D721Med (cell line): ENCODE measurements at places on chromosomes 11 and 22.

DNA sequence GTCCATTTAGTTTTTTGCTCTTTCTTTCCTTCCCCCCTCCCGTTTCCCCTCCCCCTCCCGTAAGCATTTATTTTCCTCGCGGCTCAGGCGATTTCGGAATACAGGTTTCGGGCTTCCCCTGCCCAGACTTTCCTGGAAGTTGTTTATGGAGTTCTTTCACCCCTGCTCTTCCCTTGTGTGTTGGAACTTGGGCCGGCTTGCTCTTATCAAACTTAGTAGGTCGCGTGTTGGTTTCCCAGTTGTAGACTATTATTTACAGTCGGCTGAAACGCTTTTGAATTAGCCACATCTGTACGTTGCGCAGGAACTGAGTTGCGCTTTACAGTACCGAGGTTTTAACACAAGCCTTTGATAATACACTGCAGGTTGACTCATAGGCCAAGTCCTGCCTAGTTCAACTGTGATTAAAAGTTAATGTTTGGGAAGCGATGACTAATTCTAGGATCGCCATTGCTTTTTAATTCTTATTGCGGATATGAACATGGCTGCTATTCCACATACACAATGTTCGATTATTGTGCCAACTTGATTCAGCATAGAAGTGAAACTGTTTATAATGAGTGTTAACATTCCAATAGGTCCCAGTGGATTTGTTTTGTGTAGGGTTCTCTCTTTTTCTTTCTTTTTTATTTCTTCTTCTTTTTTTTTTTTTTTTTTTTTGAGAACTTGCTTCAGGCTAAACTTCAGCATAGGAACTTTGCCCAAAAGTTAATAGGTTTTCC, 1.7 kb downstream of the YAP1 start:
- DNase-seq, result no peak

GRCh38 chr11:37946155-37946766, 1348.2 kb upstream of the RAG2 start:
- DNase-seq, result no peak

GRCh38 chr11:83826078-83826477, 539.9 kb upstream of the CCDC90B start:
- DNase-seq, result no peak

GRCh38 chr11:101523634-101524260, 60.1 kb downstream of the TRPC6 start:
- DNase-seq, result no peak

GRCh38 chr22:39820256-39820655, 73.3 kb downstream of the ENTHD1 start:
- no peak for DNase-seq

DNA sequence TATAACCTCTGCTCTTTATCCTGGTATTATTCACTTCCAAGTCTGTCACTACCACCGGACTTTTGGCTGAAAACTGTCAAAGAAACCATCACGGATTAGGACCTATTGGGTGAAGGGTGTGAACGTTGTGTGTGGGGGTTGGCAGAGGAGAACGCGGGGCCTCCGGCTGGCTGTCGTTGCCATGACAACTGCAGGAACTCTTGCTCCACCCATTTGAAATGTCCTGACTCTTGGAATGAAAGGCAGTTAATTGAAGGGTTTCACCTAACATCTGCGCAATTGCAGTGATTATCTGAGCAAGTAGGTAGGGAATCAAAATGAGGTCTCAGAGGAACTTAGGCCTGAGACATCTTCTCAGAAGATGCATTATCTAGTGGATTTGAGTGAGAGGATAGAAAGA, 60.9 kb upstream of the CLMP start:
- no peak for DNase-seq

GRCh38 chr11:124277804-124278203, 21.6 kb downstream of the OR8G5 start:
- no peak for DNase-seq

GRCh38 chr11:132559331-132560036, 972.8 kb downstream of the OPCML start:
- DNase-seq, result no peak

DNA sequence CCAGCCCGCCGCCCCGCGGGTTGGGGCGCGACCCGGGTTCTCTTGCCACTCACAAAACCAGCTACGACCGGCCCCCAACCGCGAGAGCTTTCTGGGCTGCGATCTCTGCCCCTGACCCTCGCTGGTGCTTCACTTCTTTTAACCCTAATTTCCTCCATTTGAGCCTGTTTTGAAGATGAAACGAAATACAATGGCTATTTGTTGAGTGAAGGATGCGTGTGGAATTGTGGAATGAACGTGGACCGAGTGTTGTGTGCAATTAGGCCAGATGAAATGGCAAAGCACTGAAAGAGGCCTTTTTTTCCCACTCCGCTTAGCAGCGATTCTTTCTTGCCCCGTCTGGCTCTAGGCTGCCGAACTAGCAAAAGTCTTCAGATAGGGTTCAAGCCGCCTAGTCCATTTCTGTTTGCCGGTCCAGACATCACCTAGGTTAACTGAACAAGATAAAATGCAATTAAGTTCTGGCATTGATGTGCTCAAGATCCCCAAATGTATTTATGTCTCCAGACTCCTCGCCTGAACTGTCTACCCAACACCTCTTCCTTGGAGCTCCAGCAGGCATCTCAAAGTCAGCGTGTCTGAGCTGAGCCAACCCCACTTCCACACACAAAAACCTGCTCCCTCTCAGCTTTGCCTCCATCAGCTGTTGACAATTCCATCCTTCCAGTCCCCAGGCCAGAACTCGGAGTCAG, 471 bp upstream of the TMEM184B start:
- no peak for DNase-seq

DNA sequence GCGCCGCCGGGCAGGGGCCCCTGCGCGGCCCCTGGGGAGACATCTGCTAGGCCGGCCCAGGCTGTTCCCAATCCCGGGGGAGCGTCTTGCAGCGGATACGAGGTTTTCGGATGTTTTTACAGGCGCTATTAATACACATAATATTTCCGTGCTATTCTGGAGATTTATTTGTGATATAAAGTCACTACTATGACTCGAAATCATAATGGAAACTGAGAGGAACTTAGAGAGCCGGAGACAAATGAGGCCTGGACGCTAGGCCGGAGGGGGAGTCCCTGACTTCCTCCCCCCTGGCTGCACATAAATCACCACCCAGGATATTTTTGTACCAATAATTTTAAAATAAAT, 91.7 kb upstream of the ANO1 start:
- no peak for DNase-seq

- no peak for DNase-seq
Measured at GRCh38 chr22:43129426-43130425, 13.5 kb downstream of the MCAT start.

DNA sequence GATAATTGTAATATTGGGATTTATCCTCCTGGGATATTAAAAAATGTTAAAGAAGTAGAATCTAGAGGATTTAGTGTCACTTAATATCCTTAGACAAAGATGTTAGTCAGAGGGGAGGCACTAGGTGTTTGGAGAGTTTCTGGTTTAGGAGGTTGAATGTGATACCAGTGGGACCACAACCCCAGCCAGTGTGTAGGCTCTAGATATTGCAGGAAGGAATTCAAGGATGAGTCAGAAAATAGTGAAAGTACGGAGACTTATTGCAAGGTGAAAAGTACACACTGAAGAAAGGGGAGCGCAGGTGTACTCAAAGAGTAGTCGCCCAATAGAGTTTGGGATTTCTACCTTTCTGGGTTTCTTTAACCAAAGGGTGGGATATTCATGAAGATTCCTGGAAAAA, 5.7 kb upstream of the TMEM41B start:
- DNase-seq, result no peak

- no peak for DNase-seq
Measured at GRCh38 chr11:31953803-31954327, 137.0 kb upstream of the RCN1 start.

DNA sequence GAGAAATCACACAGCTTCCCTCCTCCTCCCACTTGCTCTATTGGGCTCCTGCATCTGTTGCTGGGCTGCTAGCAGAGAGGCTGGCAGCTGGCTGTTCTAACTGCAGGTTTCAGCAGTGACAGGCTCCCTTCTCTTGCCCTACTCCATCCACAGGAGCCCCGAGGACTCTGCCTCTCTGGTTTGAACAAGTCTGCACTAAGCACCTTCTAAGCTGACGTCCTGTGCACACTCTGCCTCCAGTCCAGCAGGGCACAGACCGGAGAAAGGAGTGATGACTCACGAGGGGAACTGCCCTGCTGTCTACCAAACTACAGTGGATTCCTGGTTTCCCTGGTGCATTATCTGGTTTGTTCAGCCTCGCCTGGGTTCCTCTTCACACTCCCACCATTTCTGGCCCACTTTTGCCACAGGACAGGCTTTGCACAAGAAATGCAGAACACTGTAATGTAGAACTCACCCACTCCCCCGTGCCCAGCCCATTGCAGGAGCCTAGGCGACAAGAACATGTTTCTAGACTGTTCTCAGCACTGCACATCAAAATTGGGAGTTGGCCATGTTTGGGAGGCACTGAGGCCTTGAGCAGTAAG, 26.0 kb downstream of the IL10RA start:
- no peak for DNase-seq

DNA sequence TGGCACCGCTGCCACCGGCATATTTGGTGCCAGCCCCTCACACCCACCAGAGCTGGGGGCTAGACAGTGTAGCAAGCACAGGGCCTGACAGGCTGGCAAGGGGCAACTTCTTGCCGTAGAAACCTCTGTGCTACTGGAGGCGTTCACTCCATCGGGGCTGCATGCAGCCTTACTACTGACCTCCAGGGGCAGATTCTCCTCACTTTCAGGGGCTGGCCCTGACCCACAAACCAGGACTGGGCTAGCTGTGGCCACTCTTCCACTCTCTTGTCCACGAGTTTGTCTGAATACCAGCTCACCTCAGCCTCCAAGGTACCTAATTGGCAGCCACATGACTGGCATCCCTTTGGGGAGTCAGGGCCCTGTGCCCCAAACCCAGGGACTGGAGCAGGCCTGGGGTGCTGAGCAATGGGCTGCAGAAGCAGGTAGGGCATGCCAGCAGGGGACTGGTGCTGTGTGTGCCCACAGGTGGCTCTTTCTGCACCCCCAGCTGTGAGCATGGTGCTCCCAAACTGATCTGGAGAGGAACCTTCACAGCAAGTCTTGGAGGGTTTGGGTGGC, 2.1 kb upstream of the LMO1 start:
- DNase-seq, result no peak

- DNase-seq, result no peak
Measured at GRCh38 chr11:73398132-73398526, 21.9 kb downstream of the RELT start.

DNA sequence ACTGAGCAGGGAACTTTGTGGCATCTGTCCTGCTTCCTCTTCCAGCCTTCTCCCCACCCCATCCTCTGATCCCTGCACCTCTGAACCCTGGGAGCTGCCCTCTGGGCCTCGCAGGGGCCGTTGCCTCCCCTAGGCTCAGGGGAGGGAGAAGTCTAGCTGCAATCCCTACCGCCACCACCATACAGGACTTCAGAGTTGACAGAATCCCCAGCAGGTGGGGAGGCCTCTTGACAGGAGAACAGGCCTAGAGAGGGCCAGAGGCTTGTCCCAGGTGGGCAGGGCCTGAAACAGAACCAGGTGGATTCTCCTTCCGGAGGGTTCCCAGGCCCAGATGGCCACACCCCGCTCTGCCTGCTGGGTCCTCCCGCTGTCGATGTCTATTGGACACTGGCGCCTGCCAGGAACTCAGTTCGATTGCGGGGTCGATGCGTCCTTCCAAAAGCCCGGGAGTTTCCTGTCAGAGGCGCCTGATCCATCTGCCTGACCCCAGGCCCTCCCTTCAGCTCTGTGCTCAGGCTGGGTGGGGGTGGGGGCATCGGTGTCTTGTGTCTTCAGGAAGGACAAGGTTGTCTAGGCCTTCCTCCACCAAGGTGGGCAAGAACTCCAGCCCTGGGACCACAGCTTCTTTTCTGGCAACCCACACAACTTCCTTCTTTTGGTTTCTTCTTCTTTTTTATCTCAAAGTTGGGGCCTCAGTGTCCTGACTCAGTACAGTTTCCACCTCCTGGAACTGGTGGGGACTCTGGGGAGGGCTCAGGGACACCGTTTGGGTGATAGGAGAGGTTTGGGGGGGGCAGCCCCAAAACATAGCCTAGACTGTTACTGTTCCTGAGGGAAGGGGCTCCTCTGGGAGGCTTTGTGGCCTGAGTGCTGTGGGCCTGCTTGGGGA, 6.4 kb downstream of the STARD10 start:
- peak; percentile 10 for DNase-seq

- no peak for DNase-seq
Measured at GRCh38 chr22:46573781-46574437, 36.5 kb upstream of the CELSR1 start.

GRCh38 chr11:95650276-95650675, 139.3 kb downstream of the FAM76B start:
- no peak for DNase-seq

GRCh38 chr11:12416552-12416951, 39.2 kb downstream of the PARVA start:
- no peak for DNase-seq

GRCh38 chr11:113563766-113564526, 88.7 kb upstream of the DRD2 start:
- no peak for DNase-seq

DNA sequence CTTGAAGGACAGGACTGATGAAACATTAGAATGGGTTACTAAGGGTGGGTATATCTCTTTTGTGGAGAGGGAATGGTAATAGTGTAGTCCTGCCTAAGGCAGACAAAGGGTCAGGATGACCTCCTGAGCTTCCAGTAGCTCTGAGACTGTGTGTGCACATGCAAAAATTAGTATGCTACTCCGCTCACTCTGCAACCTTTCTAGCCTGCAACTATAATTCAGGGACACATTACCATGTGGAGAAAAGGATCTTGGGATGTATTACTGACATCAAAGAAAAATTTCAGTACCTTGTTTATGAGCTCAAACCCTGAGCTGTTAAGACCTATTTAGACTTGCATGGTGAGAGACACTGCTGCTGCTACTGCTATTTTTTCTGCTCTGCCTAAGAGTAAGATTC, 25.4 kb downstream of the LARGE2 start:
- no peak for DNase-seq

GRCh38 chr11:111018566-111018965, 227.0 kb upstream of the POU2AF2 start:
- DNase-seq, result no peak

GRCh38 chr11:119157063-119157462, 8.2 kb downstream of the ABCG4 start:
- DNase-seq, result peak; percentile 98

DNA sequence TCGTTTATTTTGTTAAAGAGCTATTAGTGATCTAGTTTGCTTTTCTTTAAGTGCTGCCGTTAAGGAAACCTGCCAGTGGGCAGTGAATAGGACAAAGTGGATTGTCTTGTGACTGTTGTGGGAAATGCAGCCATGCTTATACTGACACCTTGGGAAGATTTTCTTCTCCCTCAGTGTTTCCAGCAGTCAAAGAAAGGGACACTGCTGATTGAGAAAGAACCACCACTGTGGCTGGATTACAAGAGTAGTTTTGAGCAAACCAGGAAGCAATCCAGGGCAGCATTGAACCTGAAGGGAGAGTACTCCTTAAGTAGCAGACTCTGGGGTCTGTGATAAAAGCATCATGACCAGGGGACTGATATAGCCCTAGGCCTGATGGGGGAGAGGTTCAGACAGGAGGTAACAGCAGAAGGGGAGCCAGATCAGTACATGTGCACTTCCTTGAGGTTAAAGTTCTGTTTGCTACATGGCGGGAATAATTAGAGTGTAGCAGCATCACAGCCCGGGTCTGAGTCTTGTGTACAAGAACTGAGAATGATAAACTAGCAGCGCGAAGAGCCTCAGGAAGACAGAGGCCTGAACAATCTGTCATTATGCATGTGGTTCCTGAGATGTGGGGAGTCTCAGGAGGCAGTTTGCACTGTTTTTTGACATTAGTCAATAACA, 167.8 kb downstream of the C11orf91 start:
- no peak for DNase-seq

- DNase-seq, result no peak
Measured at GRCh38 chr11:106202935-106203620, 125.6 kb downstream of the AASDHPPT start.

- DNase-seq, result peak; percentile 23
Measured at GRCh38 chr11:35138943-35139721, at the start of gene CD44. CD44 (plus strand) TSS chr11:35139171; CDS start chr11:35139304, 133 bp downstream.
